ENCODE measurements at places on chromosomes 12 and 14.

DNA sequence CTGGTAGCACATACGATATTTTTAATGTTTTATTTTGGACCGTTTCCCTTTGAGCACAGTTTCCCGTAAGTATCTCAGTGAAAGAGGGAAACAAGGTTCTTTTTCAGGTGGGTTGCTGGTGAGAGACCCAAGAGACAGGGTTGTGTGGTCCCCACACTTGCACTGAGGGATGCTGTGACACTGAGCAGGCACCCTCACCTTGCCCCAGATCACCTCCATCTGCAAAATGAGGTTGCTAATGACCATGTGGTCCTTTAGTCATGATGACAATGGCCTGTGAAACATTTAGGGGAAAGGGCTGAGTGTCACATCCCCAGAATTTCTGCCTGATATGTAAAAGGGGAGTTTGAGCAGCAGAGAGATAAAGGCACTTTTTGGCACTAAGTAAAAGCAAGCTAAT, 4.3 kb downstream of the CCND2 start:
- no peak for ATAC-seq

GRCh38 chr12:94372461-94372860, 87.2 kb downstream of the CEP83 start:
- ATAC-seq, result peak; percentile 71

DNA sequence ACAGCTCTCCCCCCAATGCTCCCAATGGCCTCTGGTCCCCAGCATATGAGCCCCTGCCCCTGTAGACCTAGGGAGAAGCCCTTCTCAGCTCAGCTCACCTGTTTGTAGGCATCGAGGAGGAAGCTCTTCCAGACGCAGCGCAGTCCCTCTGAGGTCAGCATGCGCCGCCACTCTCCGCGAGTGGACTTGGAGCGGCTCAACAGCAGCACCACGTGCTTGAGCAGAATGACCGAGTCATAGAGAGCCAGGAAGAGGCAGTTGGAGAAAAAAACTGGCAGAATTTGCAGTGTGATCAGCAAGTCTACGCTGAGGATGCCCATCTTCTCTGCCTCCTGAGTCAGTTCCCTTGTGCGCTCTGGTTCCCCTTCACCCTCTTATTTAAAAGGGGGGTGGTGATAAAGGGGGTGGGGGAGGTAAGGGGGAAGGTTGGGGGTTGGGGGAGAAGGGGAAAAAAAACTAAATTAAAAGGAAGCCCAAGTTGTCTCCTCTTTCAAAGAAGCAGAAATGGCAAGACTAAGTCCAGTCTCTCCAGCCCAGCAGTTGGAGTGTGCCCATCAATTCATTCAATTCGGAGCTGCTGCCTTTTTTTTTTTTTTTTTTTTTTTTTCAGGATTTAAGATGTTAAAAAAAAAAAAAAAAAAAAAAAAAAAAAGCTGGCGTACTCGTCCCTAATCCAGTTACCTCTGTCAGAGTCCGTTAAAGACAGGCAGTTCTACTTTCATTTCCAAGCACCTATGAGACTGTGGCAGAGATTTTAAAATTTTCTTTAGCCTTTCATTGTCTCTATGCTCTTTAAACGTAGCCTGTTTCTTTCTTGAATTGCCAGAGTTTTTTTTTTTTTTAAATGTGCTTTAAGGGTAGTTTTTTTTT, at the start of gene DIO2:
DIO2 (minus strand) TSS at position 352 of the 870 bp plus-strand sequence; CDS start at position 320, 32 bp downstream.
- no peak for ATAC-seq

DNA sequence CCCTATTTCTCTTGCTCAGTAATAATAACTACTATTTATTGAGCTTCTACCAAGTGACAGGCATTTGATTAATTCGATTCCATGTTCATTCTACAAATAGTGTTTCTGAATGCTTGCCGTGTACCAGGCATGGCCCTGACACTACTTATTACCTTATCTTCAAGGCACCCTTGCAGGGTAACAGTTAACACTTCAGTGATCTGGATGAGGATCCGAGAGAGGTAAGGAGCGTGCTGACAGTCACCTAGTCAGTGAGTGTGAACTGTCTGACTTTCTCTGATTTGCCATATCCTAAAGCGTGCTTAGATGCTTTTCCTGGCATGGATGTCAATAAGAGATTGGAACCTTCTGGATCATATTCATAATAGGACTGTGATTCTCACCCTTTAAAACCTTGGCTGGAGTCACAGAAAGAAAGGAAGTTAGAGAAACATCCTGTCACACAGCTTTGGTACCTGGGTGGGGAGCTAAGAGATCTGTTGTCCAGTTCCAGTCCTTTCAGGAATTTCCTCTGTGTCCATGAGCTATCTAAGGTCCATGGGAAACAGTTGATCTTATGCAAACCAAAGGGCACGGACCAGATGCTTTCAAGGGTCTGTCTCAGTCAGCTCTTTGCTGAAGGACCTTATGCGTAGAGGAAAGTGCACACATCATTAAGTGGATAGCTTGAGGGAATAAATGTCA, 54.8 kb downstream of the PPFIBP1 start:
- peak; percentile 72 for ATAC-seq

- ATAC-seq, result peak; percentile 93
Observed at GRCh38 chr12:48924617-48925303, 532 bp downstream of the FKBP11 start.

Data from stimulated activated memory B cell treated with anti-CD40 and anti-IgM and Interleukin-4, amounts not matched to agents 10 μg/mL and 1 μg/mL and 100 μg/mL, for 72 hours (primary cell).